NCI-H187 (cell line): ENCODE measurements at places on chromosomes 7 and 10.

GRCh38 chr10:61812052-61812721, 89.3 kb upstream of the ARID5B start:
- no peak for DNase-seq

DNA sequence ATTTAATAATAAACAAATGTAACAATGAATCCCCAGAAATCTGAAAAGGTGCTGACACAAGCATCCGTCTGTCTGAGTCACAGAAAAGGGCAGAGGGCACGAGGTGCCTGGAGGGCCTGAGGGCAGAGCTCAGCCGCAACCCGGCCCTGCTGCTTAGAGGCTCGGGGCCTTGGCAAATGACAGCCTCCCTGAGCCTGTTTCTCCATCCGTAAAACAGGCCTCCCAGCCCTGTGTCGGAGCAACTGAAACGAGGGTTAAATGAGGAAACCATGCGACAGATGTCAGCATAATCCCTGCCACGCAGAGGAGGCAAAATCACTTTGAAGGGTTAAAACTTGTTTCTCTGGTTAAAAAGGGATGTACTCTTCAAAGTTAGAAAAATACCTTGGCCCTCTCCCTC, 24.9 kb downstream of the NUDT1 start:
- DNase-seq = no peak

GRCh38 chr7:7519056-7519455, 16.6 kb downstream of the COL28A1 start:
- DNase-seq = no peak

DNA sequence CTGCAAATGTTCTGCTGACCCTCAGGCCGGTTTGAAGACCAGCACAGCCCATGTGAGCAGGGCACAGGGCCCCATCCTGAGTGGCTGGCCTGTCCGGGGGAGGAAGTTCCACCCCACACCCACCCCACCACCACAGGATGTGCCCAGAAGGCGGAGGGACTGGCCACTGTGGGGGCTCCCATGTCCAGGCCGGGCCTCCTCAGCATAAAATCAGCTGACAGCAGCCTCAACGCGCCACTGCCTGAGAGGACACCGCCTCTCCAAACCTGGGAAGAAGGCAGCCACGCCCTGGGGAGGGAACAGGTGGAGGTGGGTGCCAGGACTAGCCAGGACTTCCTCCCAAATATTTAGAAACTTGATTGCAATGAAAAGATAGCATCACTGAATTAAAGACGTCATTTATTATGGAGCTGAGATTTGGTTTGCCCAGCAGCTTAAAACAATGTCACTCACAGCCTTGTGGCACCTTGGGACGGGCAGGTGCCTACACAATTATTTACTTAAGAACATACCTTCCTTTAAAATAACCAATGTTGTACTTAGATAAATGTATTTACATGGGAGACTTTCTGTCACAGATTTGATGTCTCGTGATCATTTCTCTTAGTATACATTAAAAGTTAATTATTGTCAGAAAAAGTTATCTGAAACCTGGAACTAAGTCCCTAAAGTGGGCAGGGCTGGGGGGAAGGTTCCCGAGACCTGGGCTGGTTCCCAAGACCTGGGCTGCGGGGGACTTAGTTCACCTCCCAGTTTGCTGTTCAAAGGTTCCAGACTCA, 27.3 kb upstream of the FAM20C start:
- DNase-seq = no peak

- no peak for DNase-seq
Measured at GRCh38 chr7:154858836-154859537, 143.9 kb downstream of the PAXIP1 start.

DNA sequence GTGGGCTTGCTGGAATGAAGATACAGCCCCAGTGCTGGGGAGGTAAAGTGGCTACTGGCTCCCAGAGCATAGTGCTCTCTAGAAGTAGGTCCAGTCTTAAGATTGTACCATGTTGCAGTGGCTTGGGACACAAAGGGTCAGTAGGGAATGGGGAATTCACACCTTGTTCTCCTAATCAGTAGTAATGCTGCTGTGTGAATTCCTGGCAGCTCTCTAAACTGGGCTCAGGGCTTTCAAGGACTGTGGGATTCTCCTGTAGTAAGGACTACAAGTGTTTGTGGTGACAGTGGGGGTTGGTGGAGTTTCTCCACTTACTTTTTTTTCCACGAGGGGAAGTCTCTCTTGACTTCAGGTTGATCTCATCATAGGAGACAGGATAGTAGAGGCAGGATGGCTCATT, 226.2 kb upstream of the TEX47 start:
- DNase-seq = no peak

- no peak for DNase-seq
Measured at GRCh38 chr7:37377231-37377630, 71.4 kb downstream of the ELMO1 start.

DNA sequence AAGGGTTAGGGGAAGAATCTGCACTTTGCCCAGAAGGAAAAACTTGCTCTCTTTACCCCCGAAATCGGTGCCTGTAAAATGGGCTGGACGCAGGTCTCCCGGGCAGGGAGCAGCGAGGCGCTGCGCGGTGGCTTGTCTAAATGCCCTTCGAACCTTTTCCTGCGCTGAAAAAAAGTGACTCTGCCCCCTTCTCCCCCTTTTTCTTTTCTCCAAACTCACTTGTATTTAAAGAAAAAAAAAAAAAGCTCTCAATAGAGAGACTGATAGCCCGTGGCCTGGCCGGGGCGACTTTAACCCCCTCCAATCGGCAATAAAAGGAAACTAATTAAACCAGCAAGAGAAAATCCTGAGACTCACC, 286 bp downstream of the SP8 start:
- DNase-seq = no peak

- DNase-seq = no peak
Measured at GRCh38 chr7:140080919-140081318, 18.2 kb upstream of the PARP12 start.

DNA sequence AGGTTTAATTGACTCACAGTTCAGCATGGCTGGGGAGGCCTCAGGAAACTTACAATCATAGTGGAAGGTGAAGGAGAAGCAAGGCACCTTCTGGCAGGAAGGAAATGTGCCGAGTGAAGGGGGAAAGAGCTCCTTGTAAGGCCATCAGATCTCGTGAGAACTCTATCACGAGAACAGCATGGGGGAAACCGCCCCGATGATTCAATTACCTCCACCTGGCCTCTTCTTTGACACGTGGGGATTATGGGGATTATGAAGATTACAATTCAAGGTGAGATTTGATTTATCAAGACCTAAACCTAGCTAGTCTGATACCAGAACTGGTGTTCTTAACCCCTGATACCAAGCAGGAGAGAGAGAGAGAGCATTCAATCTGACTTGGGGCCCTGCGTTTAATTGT, 258.7 kb downstream of the PTEN start:
- no peak for DNase-seq

DNA sequence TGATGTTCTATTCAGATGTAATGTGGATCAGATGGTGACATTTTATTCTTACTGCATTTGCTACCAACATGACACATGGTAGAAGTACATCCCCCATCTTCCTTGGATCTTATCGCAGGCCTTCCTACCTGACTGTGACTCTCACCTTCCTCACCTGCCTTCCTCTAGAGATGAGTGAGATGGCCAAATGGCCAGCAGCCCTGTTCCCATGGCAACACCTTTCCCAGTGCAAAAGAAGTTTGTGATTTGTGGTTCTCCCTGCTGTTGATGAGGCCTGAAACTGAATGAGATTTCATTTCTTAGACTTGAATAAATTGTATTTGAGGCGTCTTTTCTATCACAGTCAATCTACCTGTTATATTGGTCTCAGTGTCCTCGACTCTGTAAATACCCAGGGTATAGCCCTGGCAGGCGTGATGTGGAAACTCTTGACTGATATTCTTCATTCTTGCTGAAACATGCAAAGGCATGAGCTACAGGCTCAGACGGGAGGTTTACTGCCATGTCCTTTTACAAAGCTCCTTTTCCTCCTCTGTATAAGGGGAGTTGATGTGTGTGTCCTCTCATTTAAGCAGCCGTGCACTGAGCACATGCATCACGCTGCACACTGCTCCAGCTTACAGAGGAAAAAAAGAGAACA, 440.7 kb upstream of the AKR1E2 start:
- DNase-seq = no peak

- DNase-seq = no peak
Measured at GRCh38 chr7:121126801-121127534, 138.5 kb downstream of the CPED1 start.
